ENCODE measurements at places on chromosomes 3 and 15.
A peak's percentile ranks its signal among the peaks of the same experiment; 100 is the strongest.

- DNase-seq, result no peak
Observed at GRCh38 chr3:10389995-10390394, 69.1 kb upstream of the SEC13 start.

DNA sequence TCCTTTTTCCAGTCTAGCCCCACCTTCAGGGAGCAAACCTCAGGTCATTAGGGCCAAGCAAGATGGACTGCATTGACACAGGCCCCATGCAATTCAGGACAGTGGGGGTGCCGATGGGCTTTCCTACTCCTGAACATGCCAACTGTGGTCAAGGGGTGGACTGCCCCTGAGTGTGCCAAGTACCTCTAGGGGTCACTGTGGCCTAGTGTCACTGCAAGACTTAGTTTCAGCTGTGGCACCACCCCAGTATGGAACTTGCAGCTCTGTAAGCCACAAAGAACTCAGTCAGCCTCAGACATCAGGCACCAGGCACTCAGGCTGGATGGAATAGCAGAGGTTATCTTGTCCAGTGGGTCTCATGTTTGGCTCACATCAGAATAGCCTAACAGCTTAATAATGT lies 32.3 kb downstream of the EXOG start:
- no peak for DNase-seq

DNA sequence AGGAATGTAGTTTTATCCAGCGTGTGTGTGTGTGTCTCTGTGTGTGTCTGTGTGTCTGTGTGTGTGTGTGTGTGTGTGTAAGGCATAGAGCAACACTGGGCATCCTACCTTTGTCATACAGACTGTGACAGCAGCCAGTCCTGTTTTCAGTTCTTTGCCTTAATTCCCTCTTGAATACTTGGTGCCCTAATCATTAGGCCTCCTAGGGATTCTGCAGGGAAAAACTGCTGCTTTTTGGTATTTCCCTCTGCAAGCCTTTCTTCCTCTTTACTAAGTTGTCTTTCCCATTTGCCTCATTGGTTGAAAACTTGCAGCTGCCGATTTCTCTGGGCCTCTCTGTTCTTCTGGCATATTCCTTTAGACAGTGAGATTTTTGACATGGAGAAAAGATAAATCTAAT lies 9.2 kb downstream of the SLC25A36 start:
- DNase-seq, result no peak

DNA sequence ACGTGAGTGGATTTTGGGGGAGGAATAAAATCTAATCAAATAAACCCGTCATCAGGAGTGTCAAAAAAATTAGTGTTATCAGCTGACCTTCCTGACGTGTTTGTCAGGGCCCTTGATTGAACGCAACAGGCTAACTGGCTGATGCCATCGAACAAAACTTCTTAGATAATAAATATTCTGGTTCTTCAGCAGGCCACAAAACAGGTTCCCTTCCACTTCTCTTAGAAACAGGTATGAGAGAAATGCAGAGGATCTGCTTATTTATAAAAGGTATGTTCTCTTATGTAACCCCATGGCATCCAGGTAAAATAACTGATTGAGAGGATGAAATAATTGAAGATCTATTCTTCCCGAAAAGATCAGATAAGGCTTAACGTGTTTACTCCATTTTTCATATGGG lies 7.6 kb upstream of the LRIG1 start:
- DNase-seq, result no peak

DNA sequence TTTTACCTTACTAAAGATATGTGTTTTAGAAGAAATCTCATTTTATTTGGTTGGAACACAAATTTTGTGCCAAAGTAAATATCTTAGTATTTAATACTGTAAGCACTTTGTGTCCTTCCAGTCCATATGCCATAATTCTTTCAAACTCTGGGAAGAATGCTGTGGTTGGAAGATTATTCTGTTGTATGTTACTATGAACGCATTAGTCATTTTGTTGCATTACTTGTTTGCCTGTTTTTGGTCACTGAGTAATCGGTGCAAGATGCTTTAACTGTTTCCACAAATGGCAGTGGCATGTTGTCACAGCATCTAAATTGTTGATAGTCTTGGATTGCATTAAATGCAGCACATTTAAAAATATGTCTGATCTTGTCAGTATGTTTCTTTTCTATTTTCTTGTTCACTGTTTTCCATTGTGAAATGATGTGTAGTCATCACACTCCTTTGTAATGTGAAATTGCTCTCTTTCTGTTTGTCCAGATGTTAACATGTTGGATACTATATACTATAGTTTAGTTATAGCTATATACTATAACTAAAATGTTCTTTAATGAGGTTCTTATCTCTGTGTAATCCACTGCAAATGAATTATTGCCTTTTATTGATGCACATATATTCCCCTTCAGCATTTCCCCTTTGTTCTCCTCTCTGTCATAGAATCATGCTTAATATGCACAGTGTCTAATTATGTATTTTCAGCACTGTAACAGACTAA lies 89.9 kb upstream of the FLNB start:
- DNase-seq, result no peak

DNA sequence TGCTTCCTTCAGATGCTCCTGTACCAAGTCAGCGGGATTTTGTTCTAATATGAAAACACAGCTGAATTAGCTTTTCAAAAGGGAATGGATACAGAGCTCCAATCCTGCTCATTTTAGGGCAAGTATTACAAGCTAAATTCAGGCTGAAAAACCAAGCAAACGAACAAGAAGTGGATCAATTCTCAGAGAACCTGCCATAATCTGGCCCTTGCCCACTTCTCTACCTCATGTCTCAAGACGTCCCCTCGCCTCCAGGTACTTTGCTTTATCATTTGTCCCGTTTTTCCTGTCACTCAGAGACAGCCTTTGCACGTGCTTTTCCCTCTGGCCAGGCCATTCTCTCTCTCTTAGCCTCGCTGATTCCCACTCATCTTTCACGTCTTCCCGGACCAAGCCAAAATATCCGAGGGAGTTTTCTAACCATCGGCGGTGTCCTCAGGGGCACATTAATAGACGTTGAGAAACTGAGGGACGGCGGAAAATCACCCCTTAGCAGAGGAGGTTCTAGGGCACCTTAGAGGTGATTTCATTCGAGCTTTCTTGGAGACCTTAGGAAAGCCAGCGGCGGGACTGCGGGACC lies 654 bp downstream of the SUSD5 start:
- no peak for DNase-seq

DNA sequence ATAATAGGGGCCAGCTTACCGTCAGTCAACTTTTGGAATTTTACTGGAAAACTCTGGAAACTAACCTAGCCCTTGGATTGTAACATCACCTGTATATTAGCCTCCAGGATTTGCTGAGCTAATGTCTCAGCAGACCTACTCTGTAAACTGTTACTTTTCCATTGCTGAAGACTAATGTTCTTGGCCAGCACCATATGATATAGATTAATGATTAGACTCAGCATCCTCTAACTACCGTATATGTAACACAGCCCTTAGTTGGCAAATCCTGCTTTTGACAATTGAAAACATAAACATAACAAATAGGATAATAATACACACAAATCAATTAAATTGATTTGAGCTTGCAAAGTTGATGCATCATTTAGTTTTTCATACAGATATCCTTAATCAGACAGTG lies 26.6 kb upstream of the GBE1 start:
- no peak for DNase-seq

GRCh38 chr3:184148076-184148475 lies 7.1 kb upstream of the DVL3 start:
- DNase-seq, result no peak

DNA sequence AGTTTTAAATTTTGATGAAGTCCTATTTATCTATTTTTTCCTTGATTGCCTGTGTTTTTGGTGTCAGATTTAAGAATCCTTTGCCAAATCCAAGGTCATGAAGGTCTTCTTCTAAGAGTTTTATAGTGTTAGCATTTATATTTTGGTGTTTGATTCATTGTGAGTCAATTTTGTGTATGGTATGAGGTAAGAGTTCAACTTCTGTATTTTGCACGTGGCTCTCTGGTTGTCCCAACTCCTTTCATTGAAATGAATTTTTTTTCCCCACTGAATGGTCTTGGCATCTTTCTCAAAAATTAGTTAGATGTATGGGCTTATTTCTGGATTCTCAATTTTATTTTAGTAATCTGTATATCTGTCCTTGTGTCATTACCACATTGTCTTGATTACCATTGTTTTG lies 57.1 kb upstream of the STRIT1 start:
- no peak for DNase-seq

DNA sequence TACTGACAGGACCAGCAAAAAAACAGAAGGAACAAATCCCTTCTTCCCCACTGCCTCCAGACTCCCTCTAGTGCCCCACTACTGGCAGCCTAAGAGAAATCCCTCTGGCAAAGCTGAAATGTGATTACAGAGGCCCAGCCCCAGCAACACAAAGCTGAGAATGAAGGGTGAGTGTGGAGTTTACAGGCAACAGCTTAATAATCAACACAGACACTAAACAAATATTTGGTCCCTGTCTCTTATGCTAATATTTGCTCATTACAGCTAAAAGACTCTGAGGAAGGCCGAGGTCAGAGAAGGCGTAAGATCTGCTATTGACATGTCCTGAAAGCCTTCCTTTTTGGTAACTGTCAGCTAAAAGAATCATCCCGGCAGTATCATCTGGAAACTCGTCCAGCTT lies 308.5 kb upstream of the RASGRP1 start:
- DNase-seq, result no peak

DNA sequence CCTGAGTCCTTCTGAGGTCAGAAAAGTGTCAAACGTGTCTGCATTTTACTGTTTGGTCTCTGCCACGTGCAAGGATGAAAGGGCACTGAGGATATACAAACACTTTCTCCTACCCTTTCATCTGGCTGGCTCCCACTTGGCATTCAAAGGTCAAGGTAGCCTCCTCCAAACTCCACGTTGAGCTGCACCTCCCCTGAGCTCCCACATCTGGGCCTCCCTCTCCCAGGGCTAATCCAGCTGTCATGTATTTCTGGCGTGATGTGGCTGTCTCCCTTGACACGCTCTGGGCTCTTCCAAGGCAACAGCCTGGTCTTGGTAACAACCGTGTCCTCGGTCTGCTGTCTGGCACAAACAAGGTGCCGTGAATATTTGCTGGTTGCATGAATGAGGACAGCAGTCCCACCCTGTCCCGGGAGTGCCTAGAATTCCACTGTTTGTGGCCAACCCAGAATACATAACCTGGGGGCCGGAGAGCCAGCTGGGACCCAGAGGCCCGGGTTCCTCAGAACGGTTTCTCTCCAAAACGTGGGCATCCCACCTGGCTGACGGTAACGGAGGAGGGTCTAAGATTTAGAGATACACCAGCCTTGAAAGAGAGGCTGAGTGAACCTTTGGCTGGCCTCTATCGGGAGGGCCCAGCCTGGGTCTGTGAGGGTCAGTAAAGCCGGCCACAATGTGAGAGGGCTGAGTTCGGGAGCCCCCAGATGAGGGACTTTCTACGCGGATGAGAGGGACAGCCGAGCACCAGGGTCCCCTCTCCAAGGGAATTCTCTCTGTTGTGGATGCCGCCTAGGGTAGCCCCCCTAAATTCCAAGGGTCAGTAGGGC lies 767 bp downstream of the GLT8D1 start:
- DNase-seq, result peak; percentile 44

GRCh38 chr3:152327203-152327602 lies 58.5 kb downstream of the MBNL1 start:
- no peak for DNase-seq

GRCh38 chr15:46901001-46901400 lies 816.3 kb upstream of the SEMA6D start:
- DNase-seq, result no peak

DNA sequence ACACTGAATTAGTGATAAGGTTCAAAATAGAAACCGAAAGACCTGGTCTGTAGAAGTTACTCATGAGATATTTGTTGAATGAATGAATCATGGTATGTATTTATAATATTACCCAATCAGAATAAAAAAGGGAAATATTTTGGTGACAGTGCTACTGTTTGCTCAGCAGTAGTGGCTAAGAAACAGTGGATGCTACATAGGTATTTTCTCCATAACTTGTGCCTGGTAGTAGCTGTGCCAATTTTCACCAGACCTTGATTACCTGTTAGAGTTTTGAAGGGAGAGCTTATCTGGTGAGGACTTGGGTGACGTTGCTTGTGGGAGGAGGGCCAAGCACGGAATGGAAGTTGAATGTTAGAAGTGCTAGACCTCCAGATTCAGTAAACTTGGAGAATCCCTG lies 14.3 kb downstream of the LIMD1 start:
- no peak for DNase-seq

DNA sequence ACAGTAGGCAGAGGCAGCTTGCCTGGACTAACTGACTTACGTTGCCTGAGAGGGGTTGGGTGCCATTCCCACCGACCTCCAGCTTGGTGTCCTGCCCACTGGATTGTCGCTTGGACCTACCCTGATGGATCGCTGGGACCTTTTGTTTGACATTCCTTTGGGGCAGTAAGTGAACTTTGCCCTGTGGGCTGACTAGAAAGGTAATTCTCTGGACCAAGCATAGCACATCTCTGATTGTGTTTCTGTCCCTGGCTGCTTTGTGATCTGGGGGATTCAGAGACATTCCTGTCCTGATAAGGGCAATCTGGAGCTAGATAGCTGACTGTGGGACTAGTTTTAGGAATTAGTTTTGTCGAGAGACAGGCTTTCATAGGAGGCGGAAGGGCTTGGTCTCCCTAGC lies 19.5 kb upstream of the IFT57 start:
- DNase-seq, result no peak

DNA sequence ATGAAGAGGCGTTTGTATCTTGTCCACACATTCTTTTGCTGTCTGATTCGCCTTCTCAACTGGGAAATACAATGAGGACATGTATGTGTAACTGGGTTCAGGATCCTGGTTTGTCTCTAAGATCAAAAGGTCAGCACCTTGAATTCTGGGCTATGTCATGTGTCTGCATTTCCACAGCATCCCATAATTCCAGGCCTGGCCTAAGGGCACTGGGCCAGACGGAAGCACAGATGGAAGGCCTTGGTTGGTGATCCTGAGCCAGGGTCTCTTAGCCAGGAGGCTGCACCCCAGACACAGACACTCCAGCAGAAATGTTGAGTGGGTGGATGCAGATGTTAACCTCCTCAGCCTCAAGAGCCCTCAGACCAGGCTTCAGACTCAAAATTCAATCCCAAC lies 23.7 kb upstream of the HERC1 start:
- DNase-seq, result no peak

- no peak for DNase-seq
Observed at GRCh38 chr15:31149088-31149505, 47.6 kb upstream of the TRPM1 start.

DNA sequence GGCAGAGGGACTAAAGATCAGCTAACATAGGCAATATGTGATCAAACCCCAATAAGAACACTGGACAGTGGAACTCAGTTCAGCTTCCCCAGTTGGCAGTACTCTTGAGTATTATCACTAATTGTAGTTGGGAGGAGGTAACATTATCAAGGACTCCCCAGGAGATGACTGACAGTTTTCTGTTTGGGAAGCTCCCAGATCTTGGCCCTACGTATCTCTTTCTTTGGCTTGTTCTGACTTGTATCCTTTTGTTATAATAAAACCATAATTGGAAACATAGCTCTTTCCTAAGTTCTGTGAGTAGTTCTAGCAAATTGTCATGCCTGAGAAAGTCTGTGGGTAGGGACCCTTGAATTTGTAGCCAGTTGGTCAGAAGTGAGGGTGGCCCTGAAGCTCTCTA lies 316.4 kb downstream of the ZNF621 start:
- no peak for DNase-seq

- DNase-seq, result no peak
Observed at GRCh38 chr15:80619680-80620079, 75.4 kb upstream of the ABHD17C start.

GRCh38 chr3:88150371-88150770 lies 612 bp downstream of the C3orf38 start:
- DNase-seq, result no peak

Measured in mucosa of descending colon (tissue), 3 donors.